Activated CD4-positive, alpha-beta T cell treated with anti-CD3 and anti-CD28 coated beads, Interleukin-2, amount 50 U/mL, for 1 hour (primary cell): ENCODE measurements at places on chromosomes 4 and X.

GRCh38 chrX:91080822-91081221 is 353.8 kb upstream of the PABPC5 start:
- no peak for DNase-seq

DNA sequence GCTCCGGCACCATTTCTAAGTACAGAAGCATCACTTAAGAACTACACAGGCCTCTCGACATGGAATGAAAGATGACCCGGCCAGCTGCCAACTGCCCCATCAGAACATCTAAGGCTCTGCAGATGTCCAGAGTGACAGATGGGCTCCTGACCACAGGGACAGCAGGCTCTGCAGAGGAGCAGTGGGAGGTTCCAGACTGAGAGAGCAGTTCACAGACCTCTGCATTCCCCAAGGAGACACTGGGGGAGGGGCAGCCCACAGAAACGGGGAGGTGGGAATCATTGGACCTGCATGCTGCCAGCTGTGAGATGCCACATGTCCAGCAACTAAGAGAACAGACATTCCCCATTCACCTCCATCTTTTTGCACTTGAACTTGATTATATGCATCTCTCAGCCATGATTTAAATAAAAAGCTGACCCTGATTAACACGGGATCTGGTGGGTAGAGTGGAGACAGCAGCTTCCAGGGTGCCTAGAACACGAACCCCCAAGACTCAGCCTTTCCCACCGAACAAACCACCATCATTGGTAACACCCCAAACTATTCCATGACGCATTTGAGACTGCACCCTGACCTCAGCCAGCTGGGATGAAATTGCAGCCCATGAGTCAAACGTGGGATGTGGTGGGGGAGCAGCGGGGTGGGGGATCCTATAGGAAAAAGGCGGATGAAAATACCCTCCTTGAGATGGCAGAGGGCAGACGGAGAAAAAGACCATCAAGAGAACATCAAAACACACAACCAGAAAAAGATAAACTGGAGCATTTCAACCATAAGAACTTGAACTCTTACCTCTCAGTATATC is 47.2 kb downstream of the AFAP1 start:
- DNase-seq: no peak

DNA sequence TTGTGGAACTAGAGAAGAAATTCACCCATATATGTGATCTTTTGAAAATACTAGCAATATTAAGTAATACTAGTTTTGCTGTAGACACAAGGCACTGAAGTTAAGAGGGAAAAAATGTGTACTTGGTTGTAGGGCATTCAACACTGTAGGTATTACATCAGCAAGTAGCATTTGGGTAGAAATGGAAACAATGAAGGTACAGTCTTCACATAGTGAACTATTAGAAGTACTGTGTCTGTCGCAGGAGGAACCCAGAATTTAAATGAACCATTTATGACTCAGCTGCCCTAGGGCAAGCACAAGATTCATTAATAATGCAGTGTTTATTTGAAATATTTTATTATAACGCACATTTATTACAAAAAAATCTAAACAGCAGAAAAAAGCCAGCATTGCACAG is 572.7 kb upstream of the TENM3 start:
- DNase-seq: no peak

DNA sequence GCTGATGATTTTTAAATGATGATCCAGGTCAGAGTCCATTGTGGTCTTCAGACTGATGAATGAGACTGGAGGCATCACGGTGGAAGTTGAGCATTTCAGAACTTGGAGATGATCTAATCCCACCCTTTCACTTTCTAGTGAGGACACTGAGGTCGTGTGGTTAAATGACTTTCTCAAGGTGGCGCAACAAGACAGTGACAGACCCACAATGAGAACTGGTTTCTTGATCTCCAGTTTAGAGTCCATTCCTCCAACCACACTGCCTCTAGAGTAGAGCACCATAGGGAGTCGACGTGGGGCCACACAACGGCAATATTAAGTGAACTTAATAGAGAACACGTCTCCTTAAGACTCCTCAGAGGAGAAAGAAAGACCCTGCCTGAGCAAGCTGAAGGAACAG is 381.0 kb downstream of the UNC5C start:
- no peak for DNase-seq
